ENCODE measurements at places on chromosomes 4 and X.

GRCh38 chrX:45322820-45323219, 122.1 kb upstream of the DIPK2B start:
- DNase-seq, result no peak

DNA sequence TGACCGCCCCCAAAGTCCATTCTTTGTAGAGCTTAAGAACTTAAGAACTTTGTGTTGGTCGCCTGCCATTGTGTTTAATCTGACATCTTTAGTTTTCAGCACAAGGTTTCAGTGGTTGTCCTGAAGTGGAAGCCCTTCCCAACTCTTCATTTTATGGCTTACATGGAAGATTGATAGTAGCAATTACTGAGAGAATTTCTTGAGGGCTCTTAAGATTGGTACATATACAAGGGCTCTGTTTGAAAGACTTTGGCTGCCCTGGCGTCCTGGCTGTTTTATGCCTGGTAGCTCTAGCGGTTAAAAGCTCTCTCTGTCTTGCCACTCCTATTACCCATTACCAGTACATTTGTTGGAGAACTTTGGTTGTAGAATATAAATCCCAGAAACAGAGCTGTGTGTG, 75.0 kb downstream of the KDM6A start:
- DNase-seq, result no peak

DNA sequence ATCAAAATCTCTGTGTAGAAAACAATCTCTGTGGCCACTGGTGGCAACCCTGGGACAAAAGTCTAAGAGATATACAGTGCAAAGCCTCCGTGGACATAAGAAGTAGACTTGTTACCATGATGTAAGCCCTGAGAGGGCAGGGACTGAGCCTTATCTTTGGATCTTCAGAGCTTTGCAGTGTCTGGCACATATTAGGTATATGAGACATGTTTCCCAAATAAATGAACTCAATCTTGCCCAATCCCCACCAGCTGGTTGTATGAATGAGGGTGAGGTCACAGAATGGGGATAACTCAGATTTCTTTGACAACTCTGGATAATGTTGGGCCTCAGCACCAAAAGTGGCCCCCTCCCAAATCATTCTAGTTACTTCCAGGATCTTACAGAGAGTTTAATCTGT, 511.4 kb upstream of the DIPK2B start:
- DNase-seq, result no peak

DNA sequence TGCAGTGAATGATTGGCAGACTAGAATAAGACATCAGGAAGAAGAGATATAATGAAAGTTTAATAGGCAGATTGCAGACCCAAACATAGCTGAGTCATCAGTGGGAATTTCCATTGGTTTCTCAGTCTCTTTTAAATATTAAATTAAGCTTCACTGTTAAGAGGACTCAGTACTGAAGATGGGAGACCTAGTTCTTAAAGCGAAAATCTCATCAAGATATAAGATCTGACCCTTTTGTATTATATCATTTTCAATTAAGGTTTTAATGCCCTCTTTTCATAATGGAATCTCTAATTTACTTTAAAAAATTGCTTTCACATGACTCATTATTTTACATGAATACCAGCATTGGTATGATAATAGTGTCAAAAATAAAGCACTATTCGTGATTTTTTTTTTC, 168.9 kb upstream of the ATOH1 start:
- no peak for DNase-seq

DNA sequence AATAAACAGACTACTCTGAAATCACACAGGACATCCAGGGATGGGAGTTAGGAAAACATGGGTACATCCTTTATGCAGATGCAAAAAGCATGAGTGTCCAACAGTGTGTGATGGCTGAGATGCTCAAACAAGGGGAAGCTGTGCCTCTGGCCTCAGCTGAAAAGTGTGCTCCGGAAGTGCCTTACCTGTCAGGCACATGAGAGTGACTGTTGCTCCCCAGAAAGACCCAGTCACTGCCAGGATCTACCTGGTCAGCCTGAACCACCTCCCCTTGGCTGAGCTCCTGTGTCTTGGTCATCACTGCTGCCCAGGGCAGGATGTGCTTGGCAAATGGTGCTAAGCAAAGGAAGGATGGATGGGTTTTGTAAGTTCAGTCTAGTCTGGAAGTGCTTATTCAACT, 4.0 kb downstream of the PPP2R2C start:
- no peak for DNase-seq

DNA sequence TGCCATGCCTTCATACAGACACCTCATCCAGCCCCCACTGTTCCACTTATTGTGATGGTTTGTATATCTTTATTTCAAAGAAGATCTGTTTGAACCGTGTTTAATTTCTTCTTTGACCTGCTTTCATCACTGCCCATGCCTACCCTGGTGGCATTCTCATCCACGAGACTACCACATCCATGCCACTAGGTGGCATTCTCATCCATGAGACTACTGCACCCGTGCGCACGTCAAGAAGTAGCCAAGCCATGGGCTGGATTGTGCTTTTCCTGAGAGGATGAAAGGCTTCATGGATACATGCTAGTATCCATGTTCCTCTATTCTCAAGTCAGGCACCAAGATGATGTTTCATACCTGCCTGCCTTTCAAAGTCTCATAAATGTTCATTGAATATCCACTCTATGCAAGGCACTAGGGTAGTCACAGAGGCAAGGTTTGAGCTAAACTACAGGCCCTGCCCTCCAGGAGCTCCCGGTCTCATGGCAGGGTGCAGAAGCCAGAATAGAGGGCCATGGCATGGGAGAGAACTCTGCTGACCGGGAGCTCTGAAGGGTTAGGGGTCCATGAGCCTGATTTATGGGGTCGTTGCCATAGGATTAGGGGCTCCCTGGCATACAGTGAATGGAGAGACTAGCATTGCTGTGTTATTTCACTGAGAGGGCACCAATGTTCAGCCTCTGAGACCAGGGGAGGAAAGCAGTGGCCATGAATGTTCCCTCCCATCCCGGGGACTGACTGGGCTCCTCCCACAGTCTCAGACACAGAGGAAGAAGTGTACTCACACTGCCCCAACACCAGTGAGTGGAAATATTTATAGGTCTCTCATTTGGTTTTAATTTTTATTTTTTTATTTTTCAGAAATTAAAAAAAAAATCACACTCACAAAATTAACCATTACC, 24.8 kb upstream of the EOLA2 start:
- DNase-seq, result no peak

- DNase-seq, result no peak
Measured at GRCh38 chr4:147453561-147454141, 27.2 kb upstream of the EDNRA start.

- DNase-seq, result no peak
Measured at GRCh38 chr4:7320206-7320797, 114.4 kb downstream of the PSAPL1 start.

GRCh38 chr4:85142451-85142850, 176.0 kb upstream of the WDFY3 start:
- DNase-seq, result no peak

DNA sequence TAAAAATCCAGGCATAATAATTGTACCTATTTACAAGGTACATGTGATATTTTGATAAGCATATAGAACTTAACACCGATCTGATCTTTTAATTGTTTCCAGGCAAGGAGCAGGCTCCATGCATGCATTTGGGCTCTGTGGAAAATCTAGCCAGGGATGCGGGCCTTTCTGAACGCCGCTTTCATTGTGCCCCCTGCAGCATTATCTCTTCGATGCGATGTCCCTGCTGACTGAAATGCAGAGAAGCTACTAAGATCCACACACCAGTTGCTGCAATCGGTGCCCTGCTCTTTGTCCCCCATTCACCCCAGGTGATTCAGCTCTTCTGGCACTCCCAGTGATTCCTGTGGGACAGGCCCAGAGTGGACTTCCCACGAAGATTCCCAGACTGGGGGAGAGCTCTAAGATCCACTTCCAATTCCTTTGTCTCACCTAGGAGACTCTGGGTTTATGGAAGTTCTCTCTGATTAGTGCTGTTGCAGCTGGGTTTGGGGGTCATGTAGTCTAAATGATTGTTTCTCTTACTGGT, 254.3 kb upstream of the AGA start:
- no peak for DNase-seq

GRCh38 chrX:153644356-153645125, 2.5 kb upstream of the DUSP9 start:
- no peak for DNase-seq

DNA sequence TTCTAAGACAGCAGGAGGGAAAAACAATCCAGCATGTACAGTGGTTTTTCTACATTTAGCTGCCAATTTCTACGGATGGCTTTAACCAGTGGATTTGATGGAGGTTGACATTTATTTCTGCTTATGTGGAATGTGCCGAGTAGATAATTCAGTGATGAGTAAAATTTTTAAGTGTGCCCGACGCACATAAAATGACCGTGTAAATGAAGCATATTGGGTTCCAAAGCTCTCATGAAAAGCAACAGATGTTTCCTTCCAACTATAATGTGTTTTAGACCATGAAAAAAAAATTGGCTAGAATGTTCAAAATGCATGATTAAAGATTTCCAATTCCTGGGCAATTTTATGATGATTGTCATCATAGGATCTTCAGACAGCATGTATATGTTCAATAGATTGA, 14.1 kb downstream of the INPP4B start:
- DNase-seq, result no peak

DNA sequence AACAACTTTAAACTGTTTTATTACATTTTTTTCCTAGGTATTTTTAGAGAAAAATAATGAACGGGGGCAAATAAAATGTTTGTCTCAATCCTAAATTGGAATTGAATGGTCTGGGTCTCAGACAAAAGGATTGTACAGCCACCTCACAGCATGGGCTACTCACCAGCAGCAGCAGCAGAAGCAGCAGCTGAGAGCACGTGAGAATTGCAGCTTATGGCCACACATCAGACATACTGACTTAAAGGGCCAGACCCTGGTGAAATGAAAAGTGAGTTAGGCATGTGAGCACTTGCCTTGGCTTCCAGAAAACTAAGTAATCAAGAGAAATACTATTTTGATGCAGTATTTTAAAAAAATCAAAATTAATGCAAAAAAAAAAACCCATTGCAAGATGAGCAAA, 56.6 kb downstream of the AASDH start:
- no peak for DNase-seq

- no peak for DNase-seq
Measured at GRCh38 chrX:125203737-125204578, 115.7 kb upstream of the TEX13C start.

DNA sequence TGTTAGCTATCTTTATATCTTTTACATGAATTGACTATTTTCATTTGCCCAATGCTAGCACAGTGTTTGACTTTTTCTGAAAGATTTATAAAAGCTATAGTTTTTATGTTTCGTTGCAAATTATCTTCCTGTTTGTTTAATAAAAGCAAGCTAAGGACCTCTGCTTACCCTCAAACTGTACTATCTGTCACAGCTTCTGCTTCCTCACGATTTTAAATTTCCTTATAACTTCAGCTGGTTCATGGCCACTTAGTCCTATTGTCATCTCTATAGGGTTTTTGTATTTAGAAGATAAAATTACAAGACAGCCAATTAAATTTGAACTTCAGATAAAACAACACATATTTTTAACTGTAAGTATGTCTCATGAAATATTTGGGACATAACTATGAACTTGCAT, 494.0 kb downstream of the PDGFC start:
- no peak for DNase-seq

- DNase-seq, result no peak
Measured at GRCh38 chr4:8224975-8225625, 26.0 kb downstream of the SH3TC1 start.

DNA sequence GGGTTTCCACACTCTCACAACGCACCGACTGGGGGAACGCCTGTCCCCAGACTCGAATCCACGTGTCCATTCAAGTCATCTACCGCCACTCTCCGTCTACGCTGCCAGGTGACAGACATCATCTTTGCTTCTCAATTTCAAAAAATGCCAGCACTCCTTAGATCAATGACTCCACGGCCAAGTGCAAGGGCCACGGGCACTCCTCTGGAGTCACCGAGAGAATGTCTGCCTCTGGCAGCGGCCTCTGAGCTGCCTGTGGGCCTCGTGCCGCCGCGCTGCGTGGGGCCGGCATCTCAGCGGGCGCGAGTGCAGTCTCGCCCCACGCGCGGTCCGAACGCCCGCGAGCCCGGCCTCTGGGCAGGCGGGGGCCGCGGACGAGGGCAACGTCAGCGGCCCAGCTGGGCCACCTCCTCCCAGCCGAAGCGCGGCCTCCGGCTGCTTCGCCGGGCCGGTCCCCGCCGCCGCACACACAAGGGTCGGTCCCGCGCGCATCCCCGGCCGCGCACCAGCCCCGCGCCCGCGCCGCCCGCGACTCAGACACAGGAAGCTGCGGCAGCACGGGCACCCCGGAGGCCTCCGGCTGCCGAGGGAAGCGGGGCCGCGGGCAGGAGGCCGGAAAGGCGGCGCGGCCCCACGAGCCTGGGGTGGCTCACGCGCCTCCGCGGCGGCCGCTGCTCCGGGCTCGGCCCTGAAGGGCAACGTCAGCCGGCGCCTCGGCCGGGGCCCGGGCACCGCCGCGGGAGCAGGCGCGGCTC, 450 bp downstream of the ACSL1 start:
- DNase-seq, result no peak

- DNase-seq, result no peak
Measured at GRCh38 chr4:40258627-40259026, 61.8 kb downstream of the RHOH start.

- DNase-seq, result no peak
Measured at GRCh38 chr4:25563071-25563564, 92.5 kb upstream of the SLC34A2 start.

DNA sequence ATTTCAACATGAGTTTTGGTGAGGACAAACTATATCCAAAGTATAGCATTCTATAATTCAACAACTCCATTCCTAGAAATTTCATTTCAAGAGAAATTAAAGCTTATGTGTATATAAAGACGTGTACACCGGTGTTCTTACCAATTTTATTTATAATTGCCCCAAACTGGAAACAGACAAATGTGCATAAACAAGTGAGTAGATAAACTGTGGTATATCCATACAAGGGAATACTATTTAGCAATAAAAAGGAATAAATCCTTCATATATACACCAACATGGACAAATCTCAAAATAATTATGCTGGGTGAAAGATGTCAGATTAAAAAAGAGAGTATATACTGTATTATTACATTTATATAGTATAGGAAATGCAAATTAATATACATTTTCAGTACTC, 19.9 kb downstream of the HNRNPH2 start:
- no peak for DNase-seq

GRCh38 chr4:98203332-98204235, 57.6 kb upstream of the RAP1GDS1 start:
- no peak for DNase-seq

- DNase-seq, result no peak
Measured at GRCh38 chrX:103480526-103480925, 38.8 kb downstream of the RAB40A start.

GRCh38 chrX:64427787-64428186, 32.5 kb upstream of the MTMR8 start:
- DNase-seq, result no peak

DNA sequence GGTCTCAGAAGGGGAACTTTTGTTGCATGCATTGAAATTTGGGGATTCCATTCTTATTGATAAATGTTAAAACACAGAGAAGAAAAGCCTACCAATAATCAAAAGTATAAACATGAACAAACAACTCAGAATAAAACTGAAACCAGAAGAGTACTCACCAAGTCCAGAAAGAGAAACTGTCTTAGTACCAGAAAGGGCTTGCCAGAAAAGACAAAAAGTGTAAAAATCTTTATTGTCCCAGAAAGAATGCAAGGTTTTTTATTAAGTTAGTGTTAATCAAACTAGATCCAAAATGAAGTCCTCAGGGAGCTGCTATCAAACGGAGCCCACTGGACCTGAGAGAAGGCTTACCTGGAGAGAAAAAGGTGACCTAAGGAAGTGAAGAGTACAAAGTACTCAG, 897.5 kb downstream of the PCDH7 start:
- no peak for DNase-seq

GRCh38 chrX:3136161-3136961, 95.1 kb downstream of the ARSF start:
- no peak for DNase-seq

GRCh38 chr4:139824882-139825522, 159.4 kb downstream of the MGST2 start:
- DNase-seq, result no peak
